ENCODE measurements at places on chromosomes 4 and X.

GRCh38 chr4:101846550-101846949, 56.0 kb downstream of the BANK1 start:
- no peak for DNase-seq

- DNase-seq, result no peak
Measured at GRCh38 chrX:1518512-1518911, 18.5 kb downstream of the P2RY8 start.

- no peak for DNase-seq
Measured at GRCh38 chrX:65407157-65407626, 127.4 kb downstream of the LAS1L start.

GRCh38 chr4:174828845-174829701, at the start of gene GLRA3:
TSS of gene GLRA3 (minus strand) at chr4:174829247. CDS start at chr4:174828811, 436 bp downstream.
- DNase-seq, result no peak

- DNase-seq, result no peak
Measured at GRCh38 chrX:69036674-69037573, 128.3 kb downstream of the PJA1 start.

- no peak for DNase-seq
Measured at GRCh38 chr4:149630064-149630463, 185.6 kb downstream of the IQCM start.

GRCh38 chr4:16505726-16506125, 279.5 kb upstream of the TAPT1 start:
- DNase-seq, result no peak

- no peak for DNase-seq
Measured at GRCh38 chr4:31999848-32000247, 1279.7 kb downstream of the PCDH7 start.

- no peak for DNase-seq
Measured at GRCh38 chrX:74349387-74349786, 45.4 kb downstream of the ZCCHC13 start.

GRCh38 chr4:8439914-8440491, 520 bp downstream of the ACOX3 start:
- no peak for DNase-seq

Data from GM19239 (cell line).